Breast epithelium (tissue), 4 donors: ENCODE measurements at places on chromosomes 7 and 10. TPM values are rescaled to one million over a fixed set of nuclear protein-coding genes. Genes with fewer than 3 reads are reported as not detected.

The CFTR gene
- 16.4 TPM for total RNA-seq

The TAF6 gene
- total RNA-seq, result 31.5 TPM

The MSMB gene
- total RNA-seq, result not detected

The EPHB6 gene
- total RNA-seq, result 5.2 TPM

The SPDYE6 gene
- total RNA-seq, result not detected

The FAM237B gene
- not detected for total RNA-seq

The GRID1 gene
- total RNA-seq, result 5.9 TPM

The FAM25G gene
- total RNA-seq, result not detected

The ELFN1 gene
- total RNA-seq, result 0.96 TPM

The ZNF467 gene
- total RNA-seq, result 6.3 TPM

The CARD11 gene
- total RNA-seq, result 2.9 TPM

The SFRP4 gene
- 23.7 TPM for total RNA-seq

The FEZF1 gene
- not detected for total RNA-seq

The DBF4 gene
- total RNA-seq, result 18.6 TPM

The ZNF425 gene
- total RNA-seq, result 2.1 TPM

The NRG3 gene
- total RNA-seq, result 0.16 TPM

The COBL gene
- total RNA-seq, result 16.1 TPM

The GCK gene
- total RNA-seq, result 1.6 TPM

The GNAT3 gene
- total RNA-seq, result not detected

The HOXA6 gene
- 7.9 TPM for total RNA-seq

The KCNIP2 gene
- total RNA-seq, result 20.6 TPM

The EBLN1 gene
- not detected for total RNA-seq

The TACR2 gene
- 3.2 TPM for total RNA-seq

The PNLIPRP1 gene
- total RNA-seq, result not detected

The SNX8 gene
- total RNA-seq, result 20.3 TPM

The MKX gene
- total RNA-seq, result 2.3 TPM

The PTPRN2 gene
- 2.2 TPM for total RNA-seq

The LIPM gene
- total RNA-seq, result not detected
